Activated CD8-positive, alpha-beta T cell treated with anti-CD3 and anti-CD28 coated beads, Interleukin-2, amount 10 ng/mL, durations not matched to agents 7 days and 5 days (primary cell): ENCODE measurements at places on chromosomes 2 and 18.

DNA sequence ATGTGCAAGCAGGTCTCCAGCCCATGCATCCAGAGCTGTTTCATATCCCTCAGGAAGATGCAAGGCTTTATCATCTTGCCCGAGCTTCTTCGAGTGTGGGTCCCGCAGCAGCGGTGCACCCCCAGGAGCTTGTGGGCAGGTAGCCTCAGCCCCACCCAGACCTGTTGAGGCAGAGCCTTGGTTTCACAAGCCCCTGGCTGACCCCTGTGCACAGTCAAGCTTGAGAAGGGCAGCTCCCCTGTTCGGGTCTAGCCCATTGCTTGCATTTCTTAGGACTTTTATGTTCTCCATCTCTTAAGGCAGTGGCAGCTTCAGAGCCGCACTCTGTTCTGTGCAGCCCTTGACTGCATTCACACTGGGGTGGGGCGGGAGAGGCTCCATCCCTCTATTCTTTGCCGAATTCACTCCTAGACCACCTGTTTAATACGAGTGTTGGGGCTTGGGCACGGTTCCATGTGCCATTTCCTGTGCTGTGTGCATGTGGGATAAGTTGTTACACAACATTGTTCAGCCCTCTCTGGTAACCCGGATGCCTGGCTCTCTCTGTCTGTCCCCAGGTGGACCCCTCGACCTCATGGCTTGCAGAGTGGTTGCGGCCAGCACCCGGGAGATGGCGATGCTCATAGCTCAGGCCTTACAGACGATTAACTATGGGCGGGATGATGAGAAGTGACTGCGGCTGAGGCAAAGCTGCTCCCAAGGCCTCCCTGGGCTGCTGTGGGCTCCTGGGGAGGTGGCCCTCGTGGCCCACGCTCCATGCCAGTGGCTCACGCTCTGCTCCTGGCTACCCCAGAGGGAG is 48.7 kb downstream of the IMPA2 start:
- DNase-seq, result no peak

DNA sequence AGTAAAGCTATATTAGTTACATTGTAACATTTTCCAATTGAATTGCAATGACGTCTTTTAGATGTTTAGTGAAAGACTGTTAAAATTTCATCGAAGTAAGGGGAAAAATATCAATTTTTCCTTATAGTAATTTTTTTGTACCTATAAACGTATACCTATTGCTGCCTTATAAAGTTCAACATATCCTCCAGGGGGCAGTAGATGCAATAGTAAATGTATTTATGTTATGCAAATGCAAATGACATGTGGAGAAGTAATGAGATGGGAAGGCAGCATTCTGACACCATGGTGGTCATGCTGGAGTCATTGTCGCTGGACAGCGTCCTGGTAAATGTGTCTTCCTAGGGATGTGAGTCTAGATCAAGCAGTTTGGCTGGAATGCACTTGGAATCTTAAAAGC is 38.7 kb downstream of the MSTN start:
- peak; percentile 26 for DNase-seq

DNA sequence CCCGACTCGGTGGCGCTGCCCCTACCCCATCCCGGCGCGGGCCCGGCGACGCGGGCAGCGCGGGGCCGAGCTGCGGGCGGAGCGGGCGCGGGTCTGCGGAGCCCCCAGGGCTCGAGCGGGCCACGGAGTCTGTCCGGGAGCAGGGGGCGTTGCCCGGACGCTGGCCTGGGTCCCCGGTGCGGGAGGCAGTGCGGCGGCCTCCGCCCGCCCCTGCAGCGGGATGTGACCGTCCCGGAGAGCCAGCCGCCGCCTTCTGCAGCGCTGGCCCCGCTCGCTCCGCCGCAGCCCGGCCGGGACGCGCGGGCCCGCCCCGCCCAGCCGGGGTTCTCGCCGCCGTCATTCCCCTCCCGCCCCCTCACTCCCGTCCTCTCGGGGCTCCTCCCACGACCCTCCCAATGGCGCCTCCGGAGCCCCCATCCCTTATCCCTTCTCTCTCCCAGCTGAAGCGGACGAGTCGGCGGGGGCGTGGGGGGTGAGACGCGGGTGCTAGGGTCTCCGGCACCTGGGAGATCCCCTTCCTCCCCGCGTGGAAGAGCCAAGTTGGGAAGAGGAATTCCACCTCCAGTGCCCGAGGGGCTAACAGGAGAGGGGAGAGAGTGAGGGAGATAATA is at the start of gene FNDC4:
Gene FNDC4, minus strand, starts transcription at position 257 of the 611 bp plus-strand sequence. CDS start 521 bp downstream, outside the sequence.
- no peak for DNase-seq

DNA sequence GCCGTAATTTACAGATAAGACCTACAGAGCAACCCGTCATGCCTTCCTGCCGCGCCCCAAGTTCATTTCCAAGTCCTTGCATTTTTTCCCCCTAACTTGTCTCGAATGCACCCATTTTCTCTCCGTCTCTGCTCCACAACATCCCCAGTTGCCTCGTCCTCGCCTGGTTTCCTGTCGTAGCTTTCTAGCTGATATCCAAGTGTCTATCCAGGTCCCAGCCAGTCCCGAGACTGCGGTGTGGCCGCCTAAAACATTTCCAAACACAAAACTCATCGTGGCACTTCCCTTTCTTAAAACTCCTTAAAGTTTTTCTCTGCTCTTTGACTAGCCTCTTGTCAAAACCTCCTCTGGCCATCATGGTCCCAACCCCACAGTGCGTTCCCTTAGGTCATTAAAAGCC is 1.2 kb upstream of the BARD1 start:
- DNase-seq, result no peak

DNA sequence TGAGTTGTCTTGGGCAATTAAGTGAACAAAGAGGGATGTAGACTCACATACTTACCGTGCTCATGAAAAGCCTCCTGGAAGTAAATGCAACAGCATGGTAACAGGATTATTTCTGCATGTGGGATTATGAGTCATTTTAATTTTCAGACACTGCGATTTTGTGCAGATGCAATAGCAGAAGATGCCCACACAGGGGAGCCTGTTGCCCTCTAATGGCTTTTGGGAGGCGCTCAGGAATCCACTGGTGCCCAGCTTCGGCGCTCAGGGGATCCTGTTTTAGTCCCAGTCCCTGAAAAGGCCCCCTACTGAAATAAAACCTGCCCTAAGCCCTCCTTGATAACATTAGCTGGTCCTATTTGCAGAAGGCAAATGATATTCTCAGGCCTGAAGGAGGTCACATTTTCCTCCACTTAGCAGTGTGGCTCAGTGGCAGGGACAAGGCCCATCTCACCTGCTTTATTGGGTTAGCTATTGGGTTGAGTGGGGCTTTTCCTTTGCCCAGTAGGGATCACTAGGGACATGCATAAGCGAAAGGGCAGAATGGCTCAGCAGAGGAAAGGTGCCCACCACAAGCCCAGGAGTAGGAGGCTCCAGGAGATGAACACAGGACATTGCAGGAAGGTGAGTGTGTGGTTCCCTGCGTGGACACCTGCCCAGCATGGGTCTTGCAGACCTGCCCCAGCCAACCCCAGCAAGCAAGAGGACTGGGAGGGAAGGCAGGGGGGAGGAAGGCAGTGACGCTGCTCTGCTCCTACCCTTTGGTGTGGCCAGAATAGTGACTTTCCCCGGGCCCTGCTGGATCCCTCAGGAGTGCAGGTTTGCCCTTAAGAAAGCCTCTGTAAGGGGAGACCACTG is 26.5 kb upstream of the KCNS3 start:
- peak; percentile 45 for DNase-seq

DNA sequence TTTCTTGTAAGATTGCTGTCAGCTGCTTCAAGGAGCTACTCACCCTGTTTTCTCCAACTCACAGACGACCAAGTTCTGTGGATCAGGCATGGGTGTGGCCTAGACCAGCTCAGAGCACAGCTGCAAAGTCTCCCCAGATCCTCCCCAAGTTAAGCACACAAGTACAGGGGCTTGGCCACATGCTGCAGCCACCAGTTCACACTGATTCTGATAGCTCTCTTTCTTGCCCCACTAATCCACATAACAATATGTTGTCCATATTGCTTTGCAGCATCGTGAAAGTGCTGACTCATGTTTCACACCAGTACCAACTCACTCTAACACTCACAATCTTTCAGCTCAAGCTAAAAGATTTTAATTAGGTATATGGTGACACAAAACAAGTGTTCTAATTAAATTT is 437.0 kb downstream of the PARD3B start:
- no peak for DNase-seq

GRCh38 chr2:554444-554843 is 122.8 kb downstream of the TMEM18 start:
- no peak for DNase-seq

DNA sequence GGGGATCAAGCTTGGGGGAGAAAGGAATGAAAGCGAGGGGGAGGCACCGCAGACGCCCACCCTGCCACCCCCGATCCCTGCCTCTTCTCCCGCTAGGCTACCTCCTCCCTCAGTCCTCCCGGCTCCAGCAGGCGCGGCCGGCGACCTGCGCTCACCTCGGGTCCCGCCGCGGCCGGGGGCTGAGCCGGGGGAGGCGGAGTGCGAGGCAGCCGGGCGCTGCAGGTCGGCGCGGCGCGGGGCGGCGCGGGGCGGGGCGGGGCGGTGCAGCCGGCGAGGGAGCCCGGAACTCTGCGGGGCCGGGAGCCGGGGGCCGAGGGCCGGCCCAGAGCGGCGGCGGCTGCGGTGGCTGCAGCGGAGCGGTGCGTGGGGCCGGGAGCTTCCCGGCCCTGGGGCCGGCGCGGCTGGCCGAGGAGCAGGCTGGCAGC is 477 bp downstream of the ACVR1 start:
- DNase-seq, result peak; percentile 61

DNA sequence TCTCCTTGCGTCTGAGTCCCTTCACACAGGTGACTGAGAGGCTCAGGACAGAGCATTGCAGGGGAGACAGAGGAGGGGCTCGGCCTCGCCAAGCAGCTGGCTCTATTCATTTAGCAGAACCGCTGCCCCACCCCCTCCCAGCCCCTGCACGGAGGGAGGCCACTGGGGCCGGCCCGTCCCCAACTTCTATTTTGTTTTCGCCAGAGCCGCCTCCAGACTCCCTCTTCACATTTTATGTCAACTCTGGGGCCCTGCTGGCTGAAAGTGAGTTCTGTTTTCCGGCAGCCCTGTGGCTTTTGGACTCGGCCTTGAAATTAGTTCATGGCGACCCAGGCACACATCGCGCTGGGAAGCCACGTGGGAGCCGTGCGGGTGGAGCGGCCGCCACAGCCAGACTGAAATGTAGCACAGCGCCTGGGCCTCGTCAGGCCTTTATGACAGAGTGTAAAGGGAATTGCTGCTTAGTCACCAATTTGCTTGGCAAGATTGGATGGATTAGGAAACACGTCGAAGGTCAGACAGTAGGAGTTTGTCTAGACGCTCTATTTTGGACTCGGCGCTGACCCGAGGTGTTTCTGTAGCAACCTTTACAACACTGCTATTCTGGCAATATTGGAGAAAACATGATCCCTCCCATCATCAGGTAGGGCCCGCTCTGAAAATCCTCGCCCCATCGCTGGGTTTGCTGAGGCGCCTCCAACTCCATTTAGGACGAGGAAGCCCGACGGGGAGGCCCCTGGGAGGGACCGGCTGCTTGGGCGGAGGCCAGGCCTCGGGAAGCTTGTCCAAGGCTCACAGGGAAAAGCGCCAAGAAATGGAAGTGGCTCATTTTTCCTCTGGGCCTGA is 90.7 kb upstream of the CTDP1 start:
- DNase-seq, result no peak

DNA sequence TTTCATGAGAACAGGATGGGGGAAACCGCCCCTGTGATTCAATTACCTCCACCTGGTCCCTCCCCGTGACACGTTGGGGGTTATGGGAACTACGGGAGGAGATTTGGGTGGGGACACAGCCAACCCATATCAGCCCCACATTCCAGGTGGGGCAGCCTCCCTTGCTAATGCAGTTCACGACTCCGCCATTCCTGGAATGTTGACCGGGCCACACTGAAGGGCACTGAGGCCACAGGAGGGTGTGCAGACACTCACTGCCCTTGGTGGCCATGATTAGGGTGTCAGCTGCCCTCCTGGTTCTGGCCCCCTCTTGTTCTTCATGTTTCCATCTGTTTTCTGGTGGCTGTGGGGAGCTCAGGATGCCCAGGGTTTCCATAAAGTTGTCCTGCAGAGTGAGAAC is 176.3 kb downstream of the TWIST2 start:
- DNase-seq, result no peak

DNA sequence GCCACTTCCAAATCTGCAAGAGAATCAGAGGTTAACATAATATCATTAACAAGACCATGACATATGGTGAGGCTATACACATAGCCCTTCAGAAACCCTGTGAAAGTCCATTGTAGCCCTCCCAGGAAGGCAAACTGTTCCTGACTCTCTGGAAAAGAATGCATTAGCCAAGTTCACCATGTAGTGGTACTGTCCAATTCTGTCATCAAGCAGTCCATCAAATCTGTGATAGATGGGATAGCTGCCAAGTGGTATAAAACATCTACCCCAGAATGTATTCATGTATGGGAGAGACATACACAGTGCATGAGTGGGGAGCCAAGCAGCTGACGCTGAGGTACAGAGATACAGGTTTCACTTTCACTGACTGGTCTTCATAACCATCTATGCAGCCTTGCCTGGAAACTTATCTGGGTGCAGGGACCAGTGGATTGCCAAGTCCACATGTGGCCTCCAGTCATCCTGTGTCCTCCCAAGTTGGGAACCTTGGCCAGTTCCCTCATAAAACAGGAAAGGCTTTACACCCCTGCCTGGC is 281.1 kb downstream of the MBD2 start:
- no peak for DNase-seq

DNA sequence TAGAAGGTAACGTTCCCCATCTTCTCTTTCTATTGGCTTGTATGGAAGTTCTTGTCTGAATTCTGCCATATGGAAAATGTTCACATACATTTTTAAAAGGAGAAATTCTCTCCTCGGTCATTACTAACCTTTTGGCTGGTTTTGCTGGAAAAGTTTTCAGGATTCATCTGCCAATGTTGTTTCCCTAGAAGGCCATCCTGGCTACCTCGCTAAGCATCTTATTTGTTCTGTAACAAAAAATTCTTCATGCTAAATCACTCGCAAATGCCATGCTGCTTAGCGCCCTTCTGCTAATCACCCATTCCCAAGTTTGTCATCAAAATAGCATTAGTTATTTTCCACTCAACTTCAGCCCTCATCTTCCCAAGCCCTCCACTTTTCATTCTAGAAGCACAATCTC is 262.0 kb downstream of the SLC8A1 start:
- DNase-seq, result no peak

DNA sequence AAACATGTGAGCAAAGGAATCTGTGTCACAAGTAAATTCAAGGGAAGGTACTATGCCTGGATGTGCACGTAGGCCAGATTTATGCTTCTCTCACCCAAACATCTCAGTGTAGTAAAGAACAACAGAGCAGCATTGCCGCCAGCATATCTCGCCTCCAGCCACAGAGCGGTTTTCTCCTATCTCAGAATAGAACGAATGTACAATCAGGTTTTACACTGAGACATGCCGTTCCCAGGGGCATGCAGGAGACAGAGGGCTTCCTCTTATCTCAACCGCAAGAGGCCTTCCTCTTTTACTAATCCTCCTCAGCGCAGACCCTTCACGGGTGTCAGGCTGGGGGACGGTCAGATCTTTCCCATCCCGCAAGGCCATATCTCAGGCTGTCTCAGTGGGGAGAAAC is 175.3 kb downstream of the RPIA start:
- no peak for DNase-seq

GRCh38 chr2:86446060-86446459 is 4.9 kb downstream of the KDM3A start:
- no peak for DNase-seq
